ENCODE measurements at places on chromosomes 5 and 9.

DNA sequence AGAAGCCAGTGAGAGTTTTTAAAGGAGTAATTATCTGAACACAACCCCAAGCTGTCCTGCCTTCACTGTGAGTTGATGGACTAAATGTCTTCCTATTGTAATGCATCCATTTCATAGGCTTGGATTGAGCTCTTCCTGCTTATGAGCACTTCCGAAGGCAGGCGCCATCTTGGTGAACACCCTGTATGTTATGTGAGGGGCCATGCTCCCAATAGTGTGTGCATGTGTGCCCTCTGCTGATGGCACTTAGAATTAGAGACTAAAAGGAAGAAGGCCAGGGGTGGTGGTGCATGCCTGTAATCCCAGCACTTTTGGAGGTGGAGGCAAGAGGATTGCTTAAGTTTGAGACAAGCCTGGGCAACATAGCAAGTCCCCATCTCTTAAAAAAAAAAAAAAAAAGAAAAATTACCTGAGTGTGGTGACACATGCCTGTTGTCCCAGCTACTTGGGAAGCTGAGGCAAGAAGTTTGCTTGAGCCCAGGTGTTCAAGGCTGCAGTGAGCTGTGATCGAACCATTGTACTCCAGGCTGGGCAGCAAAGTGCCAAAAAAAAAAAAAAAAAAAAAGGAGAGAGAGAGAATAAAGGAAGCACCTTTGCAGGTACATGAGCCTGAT, 65.0 kb downstream of the C9orf152 start:
- DNase-seq, result no peak

- no peak for DNase-seq
Observed at GRCh38 chr5:157273131-157273556, 7.2 kb downstream of the CYFIP2 start.

DNA sequence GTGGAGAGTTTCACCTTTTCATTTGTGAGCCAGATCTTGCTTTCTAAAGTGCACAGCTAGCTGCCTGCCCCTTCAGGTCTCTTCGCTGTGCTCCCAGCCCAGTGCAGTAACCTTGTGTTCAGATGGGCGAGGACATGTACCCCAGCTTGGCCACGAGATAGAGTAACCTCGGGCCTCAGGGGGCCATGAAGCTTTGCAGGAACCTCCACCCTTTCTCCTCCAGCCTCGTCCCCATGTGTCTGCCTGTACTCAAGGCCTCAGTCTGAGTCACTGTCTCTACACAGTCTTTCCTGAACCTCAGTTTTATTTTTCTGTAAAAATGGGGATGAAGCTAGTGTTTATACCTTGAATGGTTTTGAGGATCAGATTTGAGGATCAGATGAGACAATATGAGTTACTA, 37.9 kb downstream of the ERGIC1 start:
- no peak for DNase-seq

- no peak for DNase-seq
Observed at GRCh38 chr5:122202952-122203351, 73.6 kb downstream of the ZNF474 start.

DNA sequence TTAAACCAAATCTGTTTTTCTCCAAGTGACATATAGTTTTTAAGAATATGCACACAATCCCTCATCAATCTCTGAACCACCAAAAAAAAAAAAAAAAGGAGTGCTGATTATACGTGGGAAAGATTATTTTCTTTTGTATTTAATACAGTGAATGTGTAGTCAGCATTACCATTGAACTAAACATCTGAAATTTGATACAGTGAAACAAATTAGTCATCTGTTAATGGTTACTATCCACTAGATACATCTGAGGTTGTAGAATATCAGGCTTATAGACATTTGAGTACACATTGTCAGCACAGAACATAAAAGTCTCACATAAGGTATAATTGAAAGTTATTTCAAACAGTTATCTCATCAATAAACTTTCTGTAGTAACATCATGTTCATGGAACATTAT, 87.0 kb downstream of the SLF1 start:
- no peak for DNase-seq

GRCh38 chr9:14515571-14516198, 177.5 kb downstream of the ZDHHC21 start:
- no peak for DNase-seq

- DNase-seq, result no peak
Observed at GRCh38 chr9:108860354-108860753, 1.7 kb upstream of the ACTL7A start.

DNA sequence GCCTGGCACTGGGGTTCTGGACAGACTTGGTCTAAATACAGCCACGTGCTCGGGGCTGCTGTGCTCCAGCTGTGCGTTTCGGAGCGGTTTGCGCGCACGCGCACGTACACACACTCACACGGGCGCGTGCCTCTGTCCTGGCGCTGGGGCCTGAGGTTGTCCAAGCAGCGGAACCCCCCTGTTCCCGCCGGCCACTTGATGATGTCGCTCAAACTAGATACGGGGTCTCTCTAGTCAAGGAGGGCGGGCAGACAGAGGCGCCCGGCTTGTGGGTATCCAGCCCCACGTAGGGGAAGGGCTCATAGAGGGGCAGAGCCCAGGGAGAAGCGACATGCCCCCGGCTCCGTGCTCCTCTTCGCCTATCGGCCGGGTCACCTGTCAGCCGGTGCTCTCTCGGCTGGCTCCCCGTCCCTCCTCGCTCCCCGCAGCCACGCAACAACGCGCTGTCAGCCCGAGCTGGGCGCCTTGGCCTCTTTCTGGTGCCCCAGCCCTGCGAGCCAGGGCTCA, 8.9 kb downstream of the NR2F1-AS1 start:
- DNase-seq, result no peak

All from urinary bladder (tissue), 4 donors.